PC-9 (cell line): ENCODE measurements at places on chromosomes 4 and X.

DNA sequence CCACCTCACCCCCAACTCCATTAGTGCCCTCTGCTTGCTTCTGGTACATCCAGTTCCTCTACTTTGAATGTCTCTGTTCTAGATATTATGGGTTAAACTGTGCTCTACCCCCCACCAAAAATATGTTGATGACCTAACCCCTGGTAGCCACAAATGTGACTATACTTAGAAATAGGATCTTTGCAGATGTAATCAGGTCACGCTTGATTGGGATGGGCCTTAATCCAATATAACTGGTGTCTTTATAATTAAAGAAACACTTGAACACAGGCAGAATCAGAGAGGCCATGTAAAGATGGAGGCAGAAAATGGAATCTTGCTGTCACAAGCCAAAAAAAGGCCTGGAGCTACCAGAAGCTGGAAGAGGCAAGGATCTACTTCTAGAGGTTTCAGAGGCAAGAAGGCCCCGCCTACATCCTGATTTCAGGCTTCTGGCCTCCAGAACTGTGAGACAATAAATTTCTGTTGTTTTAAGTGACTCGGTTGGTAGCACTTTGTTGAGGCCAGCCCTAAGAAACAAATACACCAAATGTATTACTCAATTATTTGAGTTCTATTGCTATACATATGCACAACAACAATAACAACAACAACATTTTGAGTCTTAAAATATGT, 220.0 kb downstream of the PPP3CA start:
- no peak for DNase-seq

DNA sequence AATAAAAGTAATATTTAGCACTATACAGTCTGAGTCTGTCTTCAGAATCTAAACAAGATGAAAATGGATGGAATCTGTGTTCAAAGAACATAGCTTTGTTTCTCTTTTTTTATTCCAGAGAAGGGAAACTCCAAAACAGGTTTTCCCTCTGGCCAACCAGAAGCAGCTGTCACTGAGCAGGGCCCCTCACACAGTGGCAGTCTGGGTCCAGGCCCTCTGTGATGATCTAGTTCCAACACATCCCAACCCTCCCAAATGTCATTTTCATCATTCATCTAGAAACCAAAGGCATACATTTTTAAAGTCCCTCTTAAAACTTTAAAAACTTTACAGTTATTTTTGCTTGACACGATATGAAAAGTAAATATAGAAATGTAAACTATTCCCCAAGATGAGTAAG, 70.1 kb downstream of the ATP8A1 start:
- no peak for DNase-seq

GRCh38 chr4:147732518-147733235, 789 bp downstream of the ARHGAP10 start:
- DNase-seq, result peak; percentile 44

DNA sequence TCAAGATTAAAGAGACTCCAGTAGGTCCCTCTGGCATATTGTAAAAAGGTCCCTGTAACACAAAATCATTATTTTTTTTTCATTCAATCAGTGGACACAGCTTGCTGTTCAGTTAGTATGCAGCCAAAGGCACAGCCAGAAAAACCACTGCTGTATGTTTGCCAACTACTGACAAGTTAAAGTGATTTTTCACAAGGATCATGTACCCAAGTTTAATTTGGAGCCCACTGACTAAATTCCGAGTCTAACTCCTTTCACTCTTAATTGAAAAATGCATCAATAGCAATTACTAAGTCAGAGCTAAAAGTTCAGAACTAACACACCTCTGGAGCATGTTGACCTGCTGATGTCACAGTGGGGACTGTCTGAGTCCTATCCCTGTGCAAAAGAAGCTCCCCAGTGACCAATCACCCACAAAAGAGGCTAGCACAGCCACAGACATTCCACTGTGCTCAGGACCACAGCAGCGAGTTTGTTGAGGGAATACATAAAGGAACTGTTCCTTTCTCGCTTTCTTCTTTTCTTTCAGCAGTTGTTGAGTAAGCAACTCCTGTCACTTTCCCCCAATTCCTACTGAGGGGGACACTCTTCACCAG, 60.4 kb downstream of the STX18 start:
- DNase-seq, result no peak
